Activated naive CD4-positive, alpha-beta T cell (primary cell): ENCODE measurements at places on chromosomes 2 and 18.

DNA sequence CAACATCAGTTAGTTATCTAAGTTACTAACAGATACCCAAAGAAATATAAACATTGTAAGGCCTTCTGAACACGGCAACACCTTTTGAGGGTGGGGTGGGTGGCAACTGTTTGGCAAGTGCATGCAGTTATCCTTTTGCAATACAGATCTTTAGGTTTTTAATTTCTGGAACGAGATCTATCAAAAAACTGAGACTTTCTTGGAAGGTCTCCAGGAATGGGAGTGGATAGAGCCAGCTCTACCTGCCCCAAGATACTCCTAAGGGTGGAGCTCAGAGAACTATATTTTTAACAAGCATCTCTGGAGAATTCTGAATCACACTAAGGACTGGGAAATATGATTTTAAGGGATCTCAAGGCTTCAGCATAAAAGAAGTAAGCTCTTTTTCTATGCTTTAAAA is 11.4 kb upstream of the GALNT1 start:
- no peak for DNase-seq

GRCh38 chr2:232998666-232998985 is 14.4 kb downstream of the NGEF start:
- no peak for DNase-seq

- DNase-seq = no peak
Measured at GRCh38 chr2:236583621-236584203, 14.1 kb downstream of the ACKR3 start.

DNA sequence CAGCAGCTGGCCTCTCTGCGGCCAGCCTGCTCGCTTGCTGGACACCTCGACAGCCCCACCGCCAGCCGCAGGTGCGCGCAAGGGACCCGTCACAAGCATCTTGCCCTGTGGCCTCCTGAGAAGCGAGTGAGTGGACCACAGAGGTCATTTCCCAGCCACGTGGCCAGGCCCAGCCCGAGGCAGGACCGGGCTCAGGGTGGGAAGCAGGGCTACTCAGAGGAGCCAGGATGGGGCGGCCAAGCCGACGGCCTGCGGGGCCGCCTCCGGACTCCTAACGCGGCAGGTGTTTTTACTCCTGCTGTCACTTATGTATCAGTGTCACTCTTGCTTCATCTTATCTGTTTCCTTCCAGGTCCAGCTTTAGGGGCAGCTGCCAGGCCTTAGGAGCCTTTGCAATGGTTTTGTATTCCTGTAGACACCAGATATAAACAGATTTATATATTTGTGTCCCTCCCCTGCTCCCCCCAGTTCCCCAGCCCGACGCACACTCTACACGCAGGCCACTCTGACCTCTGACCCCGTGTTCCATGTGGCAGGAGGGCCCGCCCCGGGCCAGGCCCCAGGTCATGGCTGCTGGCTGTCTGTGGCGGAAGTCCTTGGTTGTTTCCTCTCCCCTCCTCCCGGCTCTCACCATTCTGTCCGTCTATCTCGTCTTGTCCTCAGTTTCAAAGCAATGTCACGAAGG is 236.4 kb downstream of the ATAD2B start:
- no peak for DNase-seq

- DNase-seq = no peak
Measured at GRCh38 chr2:85718885-85719492, 24.8 kb downstream of the GNLY start.

GRCh38 chr2:206584323-206585116 is 57.8 kb upstream of the FAM237A start:
- DNase-seq = no peak

- DNase-seq = no peak
Measured at GRCh38 chr2:218991674-218992168, 1.5 kb downstream of the CRYBA2 start.

DNA sequence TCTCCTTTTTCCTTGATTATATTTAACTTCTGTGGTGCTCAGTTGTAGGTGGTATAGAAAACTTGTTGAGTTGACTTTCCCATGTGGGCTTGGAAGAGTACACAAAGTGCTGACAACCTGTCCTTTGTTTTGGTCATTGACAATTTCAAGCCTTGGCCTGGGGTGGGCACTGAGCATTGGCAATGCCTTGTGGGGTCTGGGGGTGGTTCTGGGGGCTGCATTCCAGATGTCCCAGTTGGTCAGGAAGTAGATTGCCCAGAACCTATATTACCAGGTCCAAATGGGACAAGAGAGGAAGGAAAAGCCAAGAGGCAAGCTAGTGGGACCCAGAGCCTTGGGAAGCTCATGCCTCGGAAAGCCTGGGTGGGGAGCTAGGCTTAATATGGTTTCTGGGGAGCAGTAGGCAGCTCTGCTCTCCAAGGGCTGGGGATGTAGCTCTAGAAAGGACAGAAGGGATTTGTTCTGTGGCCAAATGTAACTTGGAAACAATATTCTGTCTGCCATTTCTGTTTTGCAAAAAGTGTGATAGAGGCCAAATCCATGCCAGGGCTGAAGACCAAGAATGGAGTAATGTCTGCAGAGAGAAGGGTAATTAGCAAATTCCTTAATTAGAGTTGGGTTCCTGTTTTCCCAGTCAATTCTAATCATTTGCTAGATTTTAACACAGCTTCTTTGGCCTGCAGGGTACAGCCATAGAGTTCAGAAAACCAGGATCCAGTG is 87.4 kb downstream of the SLC4A3 start:
- DNase-seq = no peak

DNA sequence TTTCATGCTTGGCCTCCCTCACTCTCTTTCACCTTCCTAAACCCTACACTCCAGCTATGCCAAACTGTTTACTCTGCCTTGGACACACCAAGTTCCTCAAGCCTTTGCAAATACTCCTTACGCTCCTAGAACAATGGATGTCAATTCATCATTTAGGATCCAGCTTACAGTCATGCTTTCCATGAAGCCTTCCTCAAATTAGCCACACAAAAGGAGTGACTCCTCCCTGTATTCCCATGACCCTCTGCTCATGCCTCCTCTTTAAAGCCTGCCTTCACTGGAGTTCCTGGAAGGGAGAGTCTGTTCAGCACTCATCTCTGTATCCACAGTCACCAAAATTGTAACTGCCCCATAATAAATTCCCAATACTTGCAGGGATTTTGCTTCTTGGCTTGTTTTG is 721 bp upstream of the EHD3 start:
- no peak for DNase-seq

DNA sequence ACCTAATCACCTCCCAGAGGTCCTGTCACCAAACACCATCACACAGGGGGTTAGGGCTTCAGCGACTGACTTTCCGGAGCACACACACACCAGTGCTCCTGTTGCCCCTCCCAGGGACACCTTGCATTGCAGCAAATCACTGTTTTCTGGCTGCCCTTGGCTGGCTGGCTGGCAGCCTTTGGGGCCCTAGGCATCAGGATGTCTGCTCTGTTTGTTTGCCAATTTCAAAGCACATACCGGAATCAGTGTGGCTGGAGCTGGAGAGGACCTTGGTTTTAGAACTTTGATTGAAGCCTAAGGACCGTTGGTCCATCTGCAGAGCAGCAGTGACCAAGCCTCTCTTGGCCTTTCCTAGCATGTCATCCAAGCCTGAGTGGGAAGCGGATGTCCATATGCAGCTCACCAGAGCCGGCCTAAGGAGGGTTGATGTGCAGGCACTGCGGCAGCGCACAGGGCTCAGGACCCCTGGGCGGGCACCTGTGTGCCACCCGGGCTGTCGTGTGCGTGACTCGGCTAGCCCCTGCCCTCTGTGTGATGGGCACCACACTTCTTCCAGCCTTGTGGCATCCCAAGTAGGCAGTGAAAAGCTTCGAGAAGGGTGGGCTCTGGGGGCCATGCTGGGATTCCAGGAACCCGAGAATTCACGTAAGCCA is 62.1 kb downstream of the GBX2 start:
- no peak for DNase-seq

GRCh38 chr2:73050121-73050545 is 21.4 kb downstream of the SFXN5 start:
- no peak for DNase-seq

- no peak for DNase-seq
Measured at GRCh38 chr2:236177967-236178889, 10.0 kb upstream of the GBX2 start.

DNA sequence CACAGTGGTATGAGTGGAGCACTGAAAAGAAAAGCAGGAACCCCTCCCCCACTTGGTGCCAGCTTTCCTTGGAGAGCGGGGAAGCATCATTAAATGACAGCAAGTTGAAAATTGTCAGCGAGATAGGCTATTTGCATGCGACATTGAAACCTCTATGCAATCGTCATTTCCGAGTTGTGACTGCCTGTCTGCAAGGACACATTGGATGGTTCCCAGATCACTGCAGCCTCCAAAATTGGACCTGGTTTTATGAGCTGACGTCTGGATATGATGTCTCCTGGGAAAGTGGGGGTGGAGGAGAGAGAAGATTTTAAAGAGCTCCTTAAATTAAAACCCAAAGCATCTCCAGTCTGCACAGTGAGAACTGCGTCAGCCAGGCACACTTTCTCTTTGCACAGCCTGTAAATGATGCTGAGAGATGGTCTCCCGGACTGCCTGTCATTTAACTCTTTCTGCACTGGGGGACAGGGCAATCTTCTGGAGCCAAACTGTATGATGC is 57.8 kb upstream of the KIF5C start:
- no peak for DNase-seq

DNA sequence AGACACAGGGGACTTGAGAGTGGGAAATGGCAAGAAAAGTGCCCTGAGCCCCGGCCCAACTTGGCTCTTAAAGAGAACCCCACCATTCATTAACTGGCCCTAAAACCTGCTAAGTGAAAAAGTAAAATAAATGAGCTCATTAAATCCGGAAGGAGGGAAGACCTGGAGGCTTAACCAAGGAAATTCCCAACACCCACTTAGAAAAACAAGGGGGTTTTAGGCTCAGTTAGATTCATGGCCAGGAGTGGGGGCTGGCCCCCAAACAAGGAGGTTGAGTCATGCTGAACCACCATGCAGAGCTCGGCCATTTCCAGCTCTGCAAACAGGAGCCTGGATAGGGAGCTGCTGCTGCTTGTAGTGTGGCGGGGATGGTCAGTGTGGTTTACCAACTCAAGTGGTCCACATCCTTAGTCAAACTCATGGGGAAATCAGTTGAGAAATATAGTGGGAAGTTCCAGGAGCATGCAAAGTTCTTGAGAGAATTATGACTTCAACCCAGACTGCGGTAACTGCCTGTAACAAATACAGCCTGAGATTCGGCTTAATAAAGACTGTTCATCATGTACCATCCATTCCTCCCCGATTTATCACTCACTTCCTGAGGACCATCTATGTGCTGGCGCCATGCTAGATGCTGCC is 39.7 kb upstream of the MRPL19 start:
- DNase-seq = no peak

DNA sequence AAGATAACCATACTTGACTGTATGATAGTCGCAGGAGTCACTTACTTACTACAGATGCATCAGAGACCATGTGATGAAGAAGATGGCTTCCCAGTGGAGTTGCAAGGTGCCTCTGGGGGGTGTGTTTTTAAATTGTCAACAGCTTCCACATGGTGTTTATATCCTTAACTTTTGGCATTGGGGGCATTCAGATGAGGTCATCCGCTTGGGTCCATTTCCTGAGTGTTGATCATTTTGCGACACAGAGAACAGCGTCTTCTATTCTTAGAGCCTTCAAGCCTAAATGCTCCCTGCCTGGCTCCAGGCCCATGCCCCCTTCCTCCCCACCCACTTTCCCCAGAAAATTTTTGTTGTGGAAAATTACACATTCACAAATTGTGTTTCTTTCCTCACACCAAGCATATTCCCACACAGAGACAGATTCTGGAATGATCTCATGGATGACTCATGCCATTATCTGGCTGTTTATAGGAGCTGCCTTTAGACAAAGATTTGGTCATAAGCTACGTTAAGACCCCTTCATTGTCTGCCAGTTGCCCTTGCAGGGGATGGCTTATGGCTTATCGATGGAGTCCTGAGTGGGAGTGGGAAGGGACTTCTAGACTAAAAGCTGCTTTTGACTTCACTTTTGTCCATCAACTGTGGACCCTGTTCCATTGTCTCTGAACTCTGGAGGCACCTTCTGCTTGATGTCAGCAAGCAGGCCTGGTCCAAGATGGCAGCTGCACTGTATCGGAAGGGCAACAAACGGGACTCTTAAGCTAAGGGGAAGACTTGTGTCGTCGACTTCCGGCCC is 91.8 kb downstream of the CABLES1 start:
- DNase-seq = no peak

DNA sequence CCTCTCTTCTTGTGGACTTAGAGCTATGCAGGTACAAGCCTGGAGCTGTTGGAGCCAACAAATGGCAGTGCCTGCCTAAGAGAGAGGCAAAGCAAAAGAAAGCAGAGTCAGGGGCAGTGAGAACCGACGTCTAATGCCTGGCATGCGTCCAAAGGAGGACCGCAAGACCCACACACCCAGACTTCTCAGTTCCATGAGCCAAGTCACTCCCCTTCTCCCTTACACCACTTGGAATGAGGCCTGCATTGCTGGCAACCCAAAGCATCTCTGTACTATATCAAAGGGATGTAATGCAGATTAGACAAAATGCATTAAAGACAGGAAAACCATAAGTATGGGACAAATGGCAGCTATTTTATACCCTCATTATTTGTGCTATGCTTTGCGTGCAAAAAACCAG is 49.9 kb upstream of the RNU4ATAC start:
- DNase-seq = no peak

GRCh38 chr2:181104512-181105115 is 124.2 kb downstream of the UBE2E3 start:
- DNase-seq = no peak

- no peak for DNase-seq
Measured at GRCh38 chr2:237282568-237283128, 131.3 kb downstream of the COL6A3 start.

GRCh38 chr2:151056870-151057269 is 204.8 kb downstream of the RBM43 start:
- no peak for DNase-seq

DNA sequence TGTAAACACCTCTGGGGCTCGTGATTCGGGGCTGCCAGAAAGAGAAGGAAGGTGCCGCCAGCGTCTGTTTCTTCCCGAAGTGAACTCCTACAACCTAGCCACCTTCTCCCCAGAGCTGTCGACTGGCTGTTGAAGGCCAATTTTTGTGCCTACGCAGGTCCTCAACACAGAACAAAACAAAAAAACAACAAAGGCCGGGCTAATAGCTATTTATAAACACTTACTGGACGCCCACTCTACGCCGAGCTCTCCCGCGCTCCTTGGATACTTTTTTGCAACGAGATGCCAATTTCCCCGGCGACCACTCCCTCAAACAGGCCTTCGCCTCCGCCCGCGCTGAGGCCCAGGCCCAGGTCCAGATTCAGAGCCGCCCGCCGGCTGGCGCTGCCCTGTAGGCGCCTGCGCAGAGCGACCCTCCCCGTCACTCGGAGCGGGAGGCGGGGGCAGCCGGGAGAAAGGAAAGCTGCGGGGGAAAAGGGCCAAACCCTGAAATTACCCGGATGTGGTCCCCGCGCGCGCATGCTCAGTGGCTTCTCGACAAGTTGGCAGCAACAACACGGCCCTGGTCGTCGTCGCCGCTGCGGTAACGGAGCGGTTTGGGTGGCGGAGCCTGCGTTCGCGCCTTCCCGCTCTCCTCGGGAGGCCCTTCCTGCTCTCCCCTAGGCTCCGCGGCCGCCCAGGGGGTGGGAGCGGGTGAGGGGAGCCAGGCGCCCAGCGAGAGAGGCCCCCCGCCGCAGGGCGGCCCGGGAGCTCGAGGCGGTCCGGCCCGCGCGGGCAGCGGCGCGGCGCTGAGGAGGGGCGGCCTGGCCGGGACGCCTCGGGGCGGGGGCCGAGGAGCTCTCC is at the start of gene SMAD4:
SMAD4 (plus strand) TSS at position 520 of the 843 bp plus-strand sequence. CDS start 16,834 bp downstream, outside the sequence.
- DNase-seq = peak; percentile 97

GRCh38 chr2:167140330-167140729 is 252.1 kb downstream of the XIRP2 start:
- no peak for DNase-seq

GRCh38 chr2:86068136-86068588 is 37.5 kb downstream of the POLR1A start:
- peak; percentile 10 for DNase-seq
